ENCODE measurements at places on chromosomes 6 and 20.

DNA sequence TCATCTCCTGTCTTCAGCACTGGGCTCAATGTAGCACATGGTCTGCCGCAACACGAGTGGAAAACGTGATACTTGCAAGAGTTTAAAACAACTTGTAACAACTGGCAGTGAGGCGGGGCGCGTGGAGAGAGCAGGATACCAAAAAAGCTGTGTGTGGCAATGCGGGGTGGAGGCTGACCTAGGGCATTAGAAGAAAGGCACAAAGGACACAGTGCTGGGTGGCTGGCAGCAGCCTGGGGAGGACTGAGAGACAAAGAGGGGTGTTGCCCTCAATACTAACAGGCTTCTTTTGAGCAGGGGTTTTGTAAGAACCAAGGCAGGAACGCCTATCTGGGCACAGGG is 1.5 kb upstream of the GFOD1 start:
- no peak for DNase-seq

DNA sequence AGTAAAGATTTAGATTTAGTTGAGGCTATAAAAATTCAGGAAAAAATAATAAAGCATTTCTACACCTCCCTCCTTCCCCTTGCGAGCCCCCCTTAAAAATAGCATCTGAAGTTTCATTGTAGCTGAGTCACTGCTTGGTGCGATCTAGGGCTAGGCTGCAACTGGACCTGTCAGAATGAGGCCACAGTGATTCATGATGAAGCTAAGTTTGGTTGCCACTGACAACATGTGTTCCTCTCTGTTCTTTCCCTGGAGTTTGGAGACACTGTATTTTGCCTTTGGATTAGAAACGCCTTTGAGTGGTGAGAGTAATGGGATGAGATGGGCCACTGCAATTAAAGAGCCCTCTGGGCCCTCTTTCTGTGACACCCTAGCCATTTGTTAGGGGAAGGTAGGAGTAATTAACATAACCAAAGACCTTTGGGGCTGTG is 334.1 kb downstream of the NRN1 start:
- DNase-seq: peak; percentile 67

- DNase-seq: no peak
These were observed 14.2 kb downstream of the EBF4 start for GRCh38 chr20:2706688-2707352.

GRCh38 chr6:89843070-89843469 is 13.4 kb downstream of the CASP8AP2 start:
- no peak for DNase-seq

DNA sequence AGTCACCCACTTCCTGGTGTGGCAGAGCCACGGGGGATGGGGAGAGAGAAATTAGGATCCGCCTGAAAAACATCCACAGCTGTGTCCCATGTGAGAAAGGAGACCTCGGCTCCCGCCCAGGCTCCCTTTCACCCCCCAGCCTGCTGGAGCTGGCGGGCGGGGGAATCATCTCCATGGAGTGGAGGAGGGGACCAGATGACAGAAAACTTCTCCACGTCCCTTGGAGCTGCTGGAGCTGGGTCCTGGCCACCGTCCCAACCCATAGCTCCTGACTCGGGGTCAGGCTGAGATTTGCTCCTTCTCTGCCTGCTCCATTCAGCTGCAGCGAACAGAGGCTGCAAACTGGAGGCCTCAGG is 113.8 kb downstream of the CEBPB start:
- DNase-seq: peak; percentile 72

- DNase-seq: no peak
These were observed 3.7 kb upstream of the ARMH2 start for GRCh38 chr6:24802271-24803059.
